ENCODE measurements at places on chromosomes 2 and 18.

- no peak for DNase-seq
These were observed 115.0 kb upstream of the CDCA7 start for GRCh38 chr2:173239644-173240043.

- DNase-seq = no peak
These were observed 56.3 kb upstream of the FZD5 start for GRCh38 chr2:207825978-207826377.

GRCh38 chr18:35747894-35748472 is 166.4 kb downstream of the GALNT1 start:
- no peak for DNase-seq

DNA sequence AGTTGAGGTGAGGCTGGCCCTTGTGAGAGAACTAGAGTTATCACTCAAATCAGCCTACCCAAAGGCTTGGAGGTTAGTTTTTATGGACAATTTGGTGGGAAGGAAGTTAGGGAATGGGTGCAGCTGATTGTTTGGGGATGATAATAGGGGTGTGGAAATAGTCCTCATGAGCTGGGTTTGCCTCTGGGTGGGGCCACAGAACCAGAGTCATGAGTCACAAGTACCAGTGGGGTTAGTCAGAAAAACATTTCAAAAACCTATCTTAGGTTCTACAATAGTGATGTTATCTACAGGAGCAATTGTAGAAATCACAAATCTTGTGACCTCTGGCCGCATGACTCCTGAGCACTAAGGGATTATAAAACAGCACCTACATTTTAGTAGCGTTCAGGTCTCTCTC is 630.1 kb upstream of the PIK3C3 start:
- no peak for DNase-seq

DNA sequence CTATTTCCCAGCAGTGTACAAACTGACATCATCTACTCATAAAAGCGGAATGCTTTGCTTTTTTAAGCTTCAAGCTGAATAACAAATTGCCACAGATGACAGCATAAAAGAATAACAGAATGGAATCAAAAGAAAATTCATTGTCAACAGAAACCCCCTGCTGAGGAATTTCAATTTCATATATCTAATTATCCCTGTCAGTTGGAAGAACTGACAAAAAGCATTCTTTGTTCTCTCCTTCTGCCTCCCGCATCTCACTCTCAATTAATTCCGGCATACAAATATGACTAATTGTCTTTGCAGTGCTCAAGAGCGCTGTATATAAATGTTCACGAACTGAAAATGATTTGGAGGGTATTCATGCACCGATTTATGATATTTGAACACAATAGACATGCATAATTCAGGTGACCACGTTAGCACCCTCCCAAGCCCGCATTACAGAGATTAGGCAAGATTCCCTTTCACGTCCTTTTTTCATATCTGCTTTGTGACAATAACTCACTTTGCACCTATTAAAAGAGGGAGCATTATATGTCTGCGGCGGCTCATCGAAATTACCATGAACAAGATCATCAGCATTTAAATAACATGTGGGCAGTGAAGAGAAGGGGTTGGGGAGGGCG is 277.7 kb upstream of the SALL3 start:
- DNase-seq = no peak

GRCh38 chr18:24678626-24679025 is 218.2 kb downstream of the HRH4 start:
- DNase-seq = no peak

DNA sequence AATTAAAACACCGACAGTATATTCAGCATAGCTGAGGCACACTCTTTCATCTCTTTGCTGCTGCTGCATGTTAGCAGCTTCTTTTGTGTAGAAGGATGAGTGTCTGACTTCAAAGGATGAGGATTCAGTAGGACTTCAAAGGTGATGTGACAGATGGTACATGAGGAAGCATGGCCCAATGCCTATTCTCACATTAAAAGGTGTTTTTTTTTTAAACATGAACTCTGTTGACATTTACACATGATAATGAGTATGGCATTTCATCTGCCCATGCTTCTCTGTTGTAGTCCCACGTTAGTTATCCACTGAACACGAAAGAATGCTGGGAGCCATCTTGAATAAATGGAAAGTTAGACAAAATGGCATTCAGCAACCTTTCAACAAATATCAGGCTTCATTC is 1950.8 kb upstream of the PIK3C3 start:
- DNase-seq = no peak

- DNase-seq = no peak
These were observed 518.0 kb downstream of the ZNF516 start for GRCh38 chr18:75977081-75977480.

GRCh38 chr2:177585234-177585863 is 192.8 kb downstream of the AGPS start:
- no peak for DNase-seq

DNA sequence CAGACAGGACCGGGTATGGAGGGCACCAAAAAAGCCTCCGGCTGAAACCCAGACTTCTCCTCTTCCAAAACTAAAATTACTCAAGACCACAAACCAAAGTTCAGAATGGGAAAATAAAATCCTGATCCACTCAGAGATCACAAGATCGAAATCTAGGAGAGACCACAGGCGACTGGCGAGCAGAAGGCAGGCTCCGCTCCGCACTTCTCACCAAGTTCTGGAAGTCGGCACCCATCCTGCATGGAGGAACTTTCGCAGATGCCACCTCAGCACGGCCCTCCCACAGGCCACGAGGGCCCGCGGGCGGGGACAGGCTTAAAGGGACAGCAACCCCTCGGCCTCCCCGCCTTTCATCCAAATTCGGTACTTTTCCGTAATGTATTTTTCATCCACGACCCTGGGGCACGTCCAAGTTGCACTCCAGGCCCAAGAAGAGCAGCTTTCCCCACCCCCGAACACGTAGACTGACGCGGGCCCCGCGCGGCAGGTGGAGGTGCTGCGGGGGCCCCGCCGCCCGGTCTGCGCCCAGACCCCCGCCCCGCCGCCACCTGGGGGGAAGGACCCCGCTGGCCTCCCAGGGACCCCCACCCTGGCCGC is 43.7 kb downstream of the HDLBP start:
- peak; percentile 39 for DNase-seq

- DNase-seq = no peak
These were observed 338.9 kb downstream of the CCDC85A start for GRCh38 chr2:56522605-56523089.

DNA sequence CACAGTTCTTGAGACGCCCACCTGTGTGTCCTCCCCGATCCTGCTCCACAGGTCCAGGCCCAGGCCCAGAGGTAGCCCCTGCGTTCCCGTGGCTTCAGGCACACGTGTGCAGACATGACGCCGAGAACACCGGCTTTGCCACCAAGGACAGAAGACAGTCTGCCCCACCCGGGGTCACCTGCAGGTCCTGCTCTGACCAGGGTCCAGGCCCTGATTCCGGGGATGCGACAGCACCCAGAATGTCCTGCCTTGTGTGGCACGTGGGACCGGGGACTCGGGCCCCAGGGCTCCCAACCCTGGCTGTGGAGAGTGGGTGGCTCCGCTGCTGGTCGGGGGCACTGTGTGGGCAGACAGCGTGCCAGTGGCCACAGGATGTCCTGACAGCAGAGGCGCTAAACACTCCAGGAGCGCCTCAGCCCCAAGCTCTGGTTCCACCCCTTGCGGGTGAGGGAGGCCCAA is 36.9 kb downstream of the ADI1 start:
- no peak for DNase-seq

DNA sequence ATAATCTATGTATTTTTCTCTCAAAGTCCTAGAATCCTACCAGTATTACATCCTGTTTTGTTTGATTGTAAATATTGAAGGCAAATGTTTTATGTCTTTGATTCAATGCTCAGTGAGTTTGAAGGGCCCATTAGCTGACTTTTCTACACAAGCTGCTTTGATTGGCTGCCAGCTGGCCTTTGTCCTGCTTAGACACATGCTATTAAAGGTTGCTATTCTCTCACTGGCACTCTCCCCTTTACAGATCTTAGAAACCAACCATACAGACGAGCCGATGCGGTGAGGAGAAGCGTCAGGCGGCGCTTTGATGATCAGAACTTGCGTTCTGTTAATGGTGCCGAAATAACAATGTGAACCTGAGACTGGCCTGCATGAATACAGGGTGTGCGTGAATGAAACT is 69.7 kb downstream of the PRPF40A start:
- no peak for DNase-seq

DNA sequence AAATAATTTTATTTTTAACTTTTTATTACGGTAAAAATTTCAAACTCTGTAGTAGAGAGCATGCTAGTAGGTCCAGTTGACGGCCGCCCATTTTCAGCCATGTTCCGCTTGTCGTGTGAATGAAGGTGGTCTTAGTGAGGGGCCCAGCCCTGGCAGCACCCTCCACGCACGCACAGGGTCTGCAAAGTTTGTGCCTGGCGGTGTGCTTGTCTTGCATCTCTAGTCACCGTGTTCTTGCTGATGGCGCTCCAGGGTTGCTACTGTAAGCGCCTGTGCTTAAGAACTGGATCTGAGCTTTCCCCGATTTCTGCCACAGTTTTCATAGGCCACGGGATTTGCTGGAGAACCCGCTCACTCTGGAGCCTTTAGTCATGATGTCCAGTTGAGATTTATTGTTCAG is 28.9 kb downstream of the LDLRAD4 start:
- DNase-seq = no peak

DNA sequence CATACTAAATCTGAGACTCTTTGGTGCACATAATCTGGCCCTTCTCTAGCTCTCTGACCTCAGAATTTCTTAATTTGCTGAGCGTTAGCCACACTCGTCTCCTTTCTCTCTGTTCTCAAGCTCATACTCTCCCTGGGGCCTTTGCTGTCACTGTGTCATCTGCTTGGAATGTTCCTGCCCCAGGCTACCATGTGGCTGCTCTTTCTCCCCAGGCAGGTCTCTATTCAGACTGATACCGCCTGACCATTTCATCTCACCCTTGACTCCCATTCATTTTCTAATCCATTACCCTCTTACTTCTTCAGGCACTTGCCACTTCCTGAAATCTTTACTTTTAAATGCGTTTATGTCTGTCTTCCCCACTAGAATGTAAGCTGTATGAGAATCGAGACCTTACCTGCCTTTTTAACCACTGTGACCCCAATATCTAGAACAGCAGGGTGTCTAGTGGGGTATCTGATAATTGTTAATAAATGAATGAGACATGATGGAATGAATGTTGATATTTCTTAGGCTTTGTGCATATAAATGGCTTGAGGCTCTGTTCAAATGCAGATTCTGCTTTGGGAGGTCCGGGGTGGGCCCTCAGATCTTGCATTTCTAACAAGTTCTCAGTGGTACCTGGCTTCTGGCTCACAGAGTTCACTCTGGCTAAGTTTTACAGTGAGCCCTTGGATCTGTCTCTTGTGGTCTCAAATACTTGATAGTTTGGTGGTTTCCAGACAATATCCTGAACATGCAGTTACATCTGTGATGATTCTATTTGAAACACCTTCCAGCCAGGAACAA is 89.9 kb upstream of the EPC2 start:
- DNase-seq = no peak

GRCh38 chr18:48292229-48292628 is 117.0 kb downstream of the ZBTB7C start:
- no peak for DNase-seq

All from stimulated activated CD8-positive, alpha-beta memory T cell treated with anti-CD3 and anti-CD28 coated beads, Interleukin-2, amount 100 ng/mL, for 1 hour (primary cell).